ENCODE measurements at places on chromosomes 4 and X.

GRCh38 chrX:109878236-109878635 is 124.7 kb upstream of the TMEM164 start:
- no peak for DNase-seq

DNA sequence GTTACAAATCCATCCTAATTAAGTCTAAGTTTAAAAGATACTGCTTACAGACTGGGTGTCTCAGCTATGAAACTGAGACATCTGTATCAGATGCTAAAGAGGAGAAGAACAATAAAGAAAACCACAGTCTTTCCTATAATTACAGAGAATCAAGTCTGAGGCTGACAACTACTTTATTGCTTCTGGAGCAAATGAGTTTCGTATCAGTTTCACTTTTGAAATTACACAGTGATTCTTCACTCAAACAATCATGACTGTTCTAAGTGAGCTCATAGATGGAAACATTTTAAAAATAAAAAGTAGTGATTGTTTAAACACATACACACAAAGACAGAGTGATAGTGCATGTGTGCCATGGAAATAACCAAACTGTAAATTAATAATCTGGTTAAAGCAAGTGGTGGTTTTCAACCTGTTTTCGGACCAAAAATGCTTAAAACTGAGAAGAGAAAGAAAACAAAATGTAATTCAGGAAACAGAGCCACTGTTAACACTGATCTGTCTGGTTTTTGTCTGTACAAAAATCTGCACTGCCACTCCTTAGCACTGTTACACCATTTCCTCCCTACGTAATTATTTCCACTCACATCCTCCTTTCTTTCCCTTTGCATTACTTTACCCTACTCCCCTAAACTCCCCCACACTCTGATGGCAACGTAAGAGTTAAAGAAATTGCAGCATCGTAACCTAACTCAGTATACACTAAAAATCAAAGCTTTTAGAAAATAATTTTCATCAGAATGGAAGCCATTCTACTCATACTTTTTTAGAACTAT is 12.5 kb downstream of the RFC1 start:
- no peak for DNase-seq

DNA sequence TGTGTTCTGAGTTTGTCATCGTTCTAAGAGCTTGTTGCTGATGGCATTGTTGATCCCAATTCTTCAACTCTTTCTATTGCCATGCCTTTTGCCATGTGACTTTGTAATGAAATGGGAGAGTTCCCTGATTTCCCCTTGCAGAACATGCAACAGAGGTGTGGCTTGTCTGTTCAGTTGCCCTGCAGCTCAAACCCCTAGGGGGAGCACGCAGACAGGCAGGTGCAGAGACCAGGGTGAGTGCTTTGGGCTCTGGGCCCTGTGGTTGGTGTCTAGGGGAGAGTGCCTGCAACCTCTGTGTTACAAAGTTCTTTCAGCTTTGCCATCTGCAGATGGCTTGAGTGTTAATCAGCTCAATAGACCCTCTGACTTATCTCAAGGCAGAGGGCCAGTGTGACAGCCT is 332.7 kb downstream of the MID1IP1 start:
- no peak for DNase-seq

GRCh38 chrX:141814213-141814857 is 23.8 kb upstream of the MAGEC3 start:
- no peak for DNase-seq

GRCh38 chr4:25578432-25578831 is 77.2 kb upstream of the SLC34A2 start:
- no peak for DNase-seq
